ENCODE measurements at places on chromosomes 16 and 17. TPM values are rescaled to one million over a fixed set of nuclear protein-coding genes. Genes with fewer than 3 reads are reported as not detected.
A peak's percentile ranks its signal among the peaks of the same experiment; 100 is the strongest.

GRCh38 chr17:18991531-18992315 is 12.8 kb downstream of the FAM83G start:
- H3K27ac ChIP-seq: no peak overlapping the region
- peaks cover 7% of the 10 kb centered on the region for H3K36me3 ChIP-seq
- H3K4me3 ChIP-seq: no peak overlapping the region
- H3K27me3 ChIP-seq: no peaks in the 10 kb centered on the region
- H3K4me1 ChIP-seq: peaks cover 6% of the 10 kb centered on the region

HS3ST6 gene
- 1.3 TPM for total RNA-seq

KRTAP1-1 gene
- total RNA-seq: not detected

- H3K36me3 ChIP-seq: peaks cover 11% of the 10 kb centered on the region
- H3K27me3 ChIP-seq: no peaks in the 10 kb centered on the region
- no peak for DNase-seq
- H3K4me3 ChIP-seq: no peak overlapping the region
- no peak overlapping the region for H3K27ac ChIP-seq
Observed at GRCh38 chr17:42526031-42526444, 10.0 kb upstream of the NAGLU start.

DNA sequence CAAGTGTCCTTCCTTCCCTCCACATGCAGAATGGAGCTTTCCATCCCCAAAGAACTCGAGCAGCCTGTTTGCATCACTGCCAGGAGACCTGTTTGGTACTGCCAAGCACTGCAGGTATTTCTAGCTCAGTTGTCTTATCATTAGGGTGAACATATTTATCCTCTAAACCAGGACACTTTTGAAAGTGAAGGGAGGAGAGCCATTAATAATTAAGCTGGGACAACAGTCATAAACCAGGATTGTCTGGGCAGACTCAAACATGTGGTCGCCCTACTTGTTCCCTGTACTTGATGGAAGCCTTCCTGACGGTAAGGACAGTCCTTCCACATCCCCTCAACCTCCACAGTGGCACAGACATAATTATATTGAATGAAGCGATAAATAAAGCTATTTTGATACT is 67.4 kb downstream of the PRKCA start:
- no peak for DNase-seq
- no peaks in the 10 kb centered on the region for H3K36me3 ChIP-seq
- H3K27me3 ChIP-seq: peaks cover 6% of the 10 kb centered on the region

DNA sequence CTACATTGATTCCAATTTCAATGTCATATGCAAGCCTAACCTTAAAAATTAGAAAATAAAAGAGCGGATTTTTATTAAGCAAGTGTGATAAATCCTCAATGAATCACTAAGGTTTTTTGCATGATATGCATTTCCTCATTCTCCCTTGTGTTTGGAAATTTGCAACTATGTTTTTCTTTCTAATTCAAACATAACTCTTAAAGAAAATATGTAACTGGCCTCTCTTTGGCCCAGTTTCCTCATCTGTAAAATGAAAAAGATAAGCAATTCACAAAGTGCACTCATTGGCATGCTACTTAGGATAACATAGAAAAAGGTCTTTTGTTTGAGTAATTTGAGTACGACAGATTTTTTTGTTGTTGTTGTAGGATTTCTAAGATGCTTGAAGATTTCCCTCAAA is 295.5 kb downstream of the CDH11 start:
- H3K27me3 ChIP-seq: no peaks in the 10 kb centered on the region
- no peak overlapping the region for H3K27ac ChIP-seq
- H3K4me3 ChIP-seq: no peak overlapping the region
- no peaks in the 10 kb centered on the region for H3K36me3 ChIP-seq

UNKL gene
- total RNA-seq: 26.1 TPM

DNA sequence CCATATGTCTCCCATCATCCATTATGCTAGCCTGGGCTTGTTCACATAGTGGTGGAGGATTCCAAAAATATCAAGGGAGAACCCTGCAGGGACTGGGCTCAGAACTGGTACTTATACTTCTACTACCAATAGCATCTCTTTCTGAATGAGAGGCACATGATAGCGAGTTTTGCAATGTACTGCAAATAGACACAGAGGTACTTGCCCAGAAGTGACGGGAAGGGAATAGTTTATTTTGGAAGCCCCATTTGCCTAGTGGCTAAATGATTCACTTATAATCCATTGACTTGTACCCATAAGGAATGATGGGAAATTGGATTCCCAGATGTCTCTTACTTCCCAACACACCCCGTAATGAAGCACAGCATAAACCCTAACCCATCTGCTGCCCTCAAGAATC is 124.8 kb upstream of the ERCC4 start:
- no peak overlapping the region for H3K27ac ChIP-seq
- no peak overlapping the region for H3K4me3 ChIP-seq
- no peaks in the 10 kb centered on the region for H3K4me1 ChIP-seq
- DNase-seq: no peak
- H3K27me3 ChIP-seq: peaks cover 18% of the 10 kb centered on the region

- no peak for DNase-seq
- H3K27me3 ChIP-seq: peaks cover 16% of the 10 kb centered on the region
- no peak overlapping the region for H3K27ac ChIP-seq
- H3K36me3 ChIP-seq: no peaks in the 10 kb centered on the region
Observed at GRCh38 chr16:86862595-86863280, 284.4 kb downstream of the FOXL1 start.

GRCh38 chr16:13378151-13378550 is 476.8 kb downstream of the SHISA9 start:
- no peaks in the 10 kb centered on the region for H3K36me3 ChIP-seq
- H3K4me1 ChIP-seq: no peaks in the 10 kb centered on the region
- H3K27ac ChIP-seq: no peak overlapping the region
- no peak for DNase-seq
- no peaks in the 10 kb centered on the region for H3K27me3 ChIP-seq

- no peaks in the 10 kb centered on the region for H3K27me3 ChIP-seq
- peak within 1 kb of the TSS; percentile 85 for H3K27ac ChIP-seq
- no peaks in the 10 kb centered on the region for H3K36me3 ChIP-seq
Observed at GRCh38 chr17:47693731-47694580, at the start of gene TBKBP1. TBKBP1 (plus strand) TSS chr17:47694161; CDS start chr17:47696113, 1,952 bp downstream.

DNA sequence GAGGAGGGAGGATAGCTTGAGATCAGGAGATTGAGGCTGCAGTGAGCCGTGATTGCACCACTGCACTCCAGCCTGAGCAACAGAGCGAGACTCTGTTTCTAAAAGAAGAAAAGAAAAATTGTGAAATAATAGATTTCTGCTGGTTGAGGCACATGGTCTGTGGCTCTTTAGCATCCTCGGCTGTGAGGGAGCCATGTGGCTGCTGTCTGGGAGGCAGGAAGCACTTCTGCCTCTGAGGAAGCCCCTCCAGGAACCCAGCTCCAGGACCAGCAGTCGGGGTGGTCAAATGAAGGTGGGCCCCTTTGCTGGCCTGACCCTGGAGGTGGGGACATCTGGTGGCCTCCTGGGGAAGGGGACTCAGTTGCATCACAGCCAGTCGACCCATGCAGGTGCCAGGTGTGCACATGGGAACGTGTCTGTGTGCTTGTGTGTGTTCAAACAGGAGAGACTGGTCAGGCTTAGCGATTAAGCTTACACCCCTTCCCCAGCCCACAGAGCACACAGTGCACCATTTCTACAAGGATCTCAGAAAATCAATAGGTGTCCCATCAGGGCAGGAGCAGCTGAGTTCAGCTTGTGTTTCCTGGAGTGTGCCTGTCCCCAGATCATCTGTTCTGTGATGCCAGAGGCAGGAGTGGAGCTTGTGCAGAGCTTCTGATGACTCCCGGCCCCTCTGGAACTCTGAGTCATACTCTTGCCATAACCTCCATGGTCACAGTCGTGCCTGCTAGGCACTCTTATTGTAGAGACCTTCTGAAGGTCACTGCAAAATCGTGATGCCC is 24.3 kb upstream of the MGAT5B start:
- no peak for DNase-seq
- peaks cover 9% of the 10 kb centered on the region for H3K4me1 ChIP-seq
- H3K27ac ChIP-seq: no peak overlapping the region
- H3K4me3 ChIP-seq: no peak overlapping the region

DNA sequence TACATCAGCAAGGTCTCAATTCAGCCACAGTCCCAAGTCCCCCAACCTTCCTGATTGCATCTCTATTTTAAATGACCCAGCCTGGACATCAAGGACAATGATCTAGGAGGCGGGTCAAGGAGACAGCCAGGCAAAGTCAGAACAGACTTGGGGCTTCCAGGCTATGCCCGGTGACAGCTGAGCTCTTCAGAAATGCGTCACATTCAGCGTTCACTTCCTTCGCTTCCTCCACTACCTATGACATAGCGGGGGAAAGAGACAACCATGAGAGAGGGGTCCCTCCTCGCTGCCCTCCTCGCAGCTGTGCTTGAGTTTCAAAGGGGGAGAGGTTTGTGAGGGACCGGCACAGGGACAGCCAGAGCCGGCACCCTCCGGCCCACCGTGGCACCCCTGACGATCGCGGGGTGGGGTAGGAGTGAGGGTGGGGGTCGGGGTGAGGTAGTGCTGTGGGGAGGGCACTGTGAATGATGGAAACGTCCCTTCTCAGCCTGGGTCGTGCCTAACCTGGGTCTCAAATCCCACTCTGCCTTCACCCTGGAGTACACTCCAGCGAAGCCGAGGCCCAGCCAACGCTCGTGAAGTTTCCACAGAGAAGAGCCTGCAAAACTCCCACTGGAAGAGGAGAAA is 12.3 kb upstream of the LGALS3BP start:
- H3K27me3 ChIP-seq: no peaks in the 10 kb centered on the region
- DNase-seq: no peak
- peaks cover 20% of the 10 kb centered on the region for H3K36me3 ChIP-seq
- H3K27ac ChIP-seq: no peak overlapping the region
- H3K4me3 ChIP-seq: no peak overlapping the region

GRCh38 chr17:41004397-41004796 is 4.5 kb downstream of the KRTAP3-1 start:
- H3K4me1 ChIP-seq: peaks cover 12% of the 10 kb centered on the region
- no peaks in the 10 kb centered on the region for H3K27me3 ChIP-seq
- no peak overlapping the region for H3K4me3 ChIP-seq
- H3K36me3 ChIP-seq: no peaks in the 10 kb centered on the region

DNA sequence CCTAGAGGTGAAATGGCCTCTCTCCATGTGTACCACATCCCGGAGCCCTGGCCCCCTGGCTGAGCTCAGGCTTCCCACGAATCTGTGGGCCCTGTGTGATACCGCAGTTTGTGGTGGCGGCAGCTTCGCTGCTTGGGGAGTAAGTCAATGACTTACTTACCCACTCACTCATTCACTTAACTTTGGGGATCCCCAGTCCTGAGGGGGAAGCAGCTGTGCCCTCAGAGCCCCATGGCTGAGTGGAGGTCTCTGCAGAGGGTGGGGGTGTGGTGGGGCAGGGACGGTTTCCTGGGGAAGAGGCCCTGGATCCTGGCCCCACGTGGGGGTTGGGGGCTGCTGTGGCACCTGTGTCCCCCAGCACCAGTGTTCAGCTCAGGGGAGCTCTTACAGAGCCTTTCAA is 13.2 kb downstream of the KCNJ12 start:
- no peak for DNase-seq
- H3K4me3 ChIP-seq: no peak overlapping the region
- no peak overlapping the region for H3K27ac ChIP-seq
- no peaks in the 10 kb centered on the region for H3K36me3 ChIP-seq
- no peaks in the 10 kb centered on the region for H3K27me3 ChIP-seq

DNA sequence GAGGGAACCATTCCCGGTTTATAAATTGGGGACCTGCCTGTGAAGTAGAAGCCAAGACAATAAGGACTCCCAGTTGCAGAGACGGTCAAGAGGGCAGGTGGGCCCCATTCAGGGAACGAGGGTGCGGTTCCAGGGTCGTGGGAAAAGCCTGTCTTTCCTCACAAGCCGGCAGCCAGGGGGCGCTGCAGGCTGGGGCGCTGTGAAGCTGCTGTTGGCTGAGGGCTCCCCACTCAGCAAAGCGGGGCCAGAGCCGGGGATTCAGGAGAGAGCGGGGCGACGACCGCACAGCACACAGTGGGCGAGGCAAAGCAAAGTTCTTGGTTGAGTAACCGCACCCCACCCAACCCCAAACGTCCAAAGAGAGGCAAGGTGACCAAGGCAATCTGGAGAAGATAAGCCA is 24.9 kb downstream of the CDRT15 start:
- no peak for DNase-seq
- no peak overlapping the region for H3K4me3 ChIP-seq
- no peaks in the 10 kb centered on the region for H3K4me1 ChIP-seq
- H3K36me3 ChIP-seq: peaks cover 42% of the 10 kb centered on the region
- H3K27ac ChIP-seq: no peak overlapping the region

SEZ6L2 gene
- 19.3 TPM for total RNA-seq

MMP2 gene
- 106 TPM for total RNA-seq

KIF18B gene
- 14.8 TPM for total RNA-seq

GRCh38 chr17:28839221-28839620 is 3.4 kb downstream of the FAM222B start:
- DNase-seq: no peak
- peaks cover 3% of the 10 kb centered on the region for H3K36me3 ChIP-seq
- H3K27me3 ChIP-seq: no peaks in the 10 kb centered on the region
- peaks cover 19% of the 10 kb centered on the region for H3K4me1 ChIP-seq

DNA sequence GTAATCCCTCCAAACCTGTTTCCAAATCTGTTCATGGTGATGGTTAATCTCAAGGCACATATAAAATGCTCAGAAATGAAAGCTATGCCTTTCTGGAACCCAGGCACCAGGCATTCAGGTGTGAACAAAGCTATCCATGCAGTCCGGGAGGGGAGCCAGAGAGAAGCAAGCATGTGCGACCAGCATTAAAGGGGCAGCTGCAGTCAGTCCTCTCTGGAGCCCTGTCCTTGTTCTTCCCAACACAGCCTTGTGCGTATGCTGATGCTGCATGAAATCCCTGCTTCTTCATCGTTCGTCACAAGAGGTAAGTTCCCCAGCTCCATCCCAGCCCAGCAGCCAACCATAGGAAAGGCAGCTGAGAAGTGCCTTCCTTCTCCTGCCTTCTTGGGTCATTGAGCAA is 148.7 kb downstream of the GRIN2A start:
- peaks cover 35% of the 10 kb centered on the region for H3K27me3 ChIP-seq
- DNase-seq: no peak
- no peak overlapping the region for H3K4me3 ChIP-seq
- no peaks in the 10 kb centered on the region for H3K36me3 ChIP-seq

- DNase-seq: no peak
- H3K4me1 ChIP-seq: peaks cover 3% of the 10 kb centered on the region
- no peaks in the 10 kb centered on the region for H3K36me3 ChIP-seq
- no peaks in the 10 kb centered on the region for H3K27me3 ChIP-seq
- no peak overlapping the region for H3K4me3 ChIP-seq
- no peak overlapping the region for H3K27ac ChIP-seq
Observed at GRCh38 chr17:65418622-65419021, 142.8 kb downstream of the AXIN2 start.

- peaks cover 13% of the 10 kb centered on the region for H3K36me3 ChIP-seq
- no peaks in the 10 kb centered on the region for H3K27me3 ChIP-seq
- no peak for DNase-seq
- H3K27ac ChIP-seq: peak overlapping the region; percentile 79
- H3K4me1 ChIP-seq: peaks cover 38% of the 10 kb centered on the region
- H3K4me3 ChIP-seq: no peak overlapping the region
Observed at GRCh38 chr16:16021020-16021419, 71.6 kb downstream of the ABCC1 start.

SMIM22 gene
- total RNA-seq: 7.8 TPM

GRCh38 chr17:44091200-44091997 is 20.9 kb downstream of the G6PC3 start:
- H3K36me3 ChIP-seq: peaks cover 5% of the 10 kb centered on the region
- H3K27me3 ChIP-seq: no peaks in the 10 kb centered on the region
- H3K4me1 ChIP-seq: peaks cover 19% of the 10 kb centered on the region
- no peak overlapping the region for H3K4me3 ChIP-seq

Measured in type B pancreatic cell (in vitro differentiated cells).